Epithelial cell of umbilical artery (primary cell): ENCODE measurements at places on chromosomes 3 and 15. TPM values are rescaled to one million over a fixed set of nuclear protein-coding genes. Genes with fewer than 3 reads are reported as not detected.

The APOD gene
- total RNA-seq = 0.61 and 1.3 TPM in 2 replicates

The RLBP1 gene
- total RNA-seq = not detected in 2 replicates

The SEMA3F gene
- 42.6 and 106 TPM in 2 replicates for total RNA-seq

The CELF6 gene
- not detected in 2 replicates for total RNA-seq

The CPEB1 gene
- 0.91 TPM in 1 of 2 replicates, not detected in the other for total RNA-seq

The NAA50 gene
- 154 and 197 TPM in 2 replicates for total RNA-seq

The CCR4 gene
- total RNA-seq = under 0.01 and 0.30 TPM in 2 replicates

The LRRC34 gene
- 0.97 and 5.0 TPM in 2 replicates for total RNA-seq

The CHDH gene
- under 0.01 TPM in 1 of 2 replicates, not detected in the other for total RNA-seq
